Activated naive CD8-positive, alpha-beta T cell treated with anti-CD3 and anti-CD28 coated beads, Interleukin-2, amount 10 ng/mL, durations not matched to agents 7 days and 5 days (primary cell): ENCODE measurements at places on chromosomes 5 and 9. TPM values are rescaled to one million over a fixed set of nuclear protein-coding genes. Genes with fewer than 3 reads are reported as not detected.

- no peaks in the 10 kb centered on the region for H3K27me3 ChIP-seq
- no peaks in the 10 kb centered on the region for H3K36me3 ChIP-seq
- H3K4me1 ChIP-seq = no peaks in the 10 kb centered on the region
- no peak overlapping the region for H3K27ac ChIP-seq
- no peak for DNase-seq
These were observed 279.6 kb downstream of the FANCC start for GRCh38 chr9:95037789-95038521.

GRCh38 chr9:136133959-136134484, 15.3 kb upstream of the TMEM250 start:
- H3K27ac ChIP-seq = no peak overlapping the region
- no peaks in the 10 kb centered on the region for H3K36me3 ChIP-seq
- no peaks in the 10 kb centered on the region for H3K4me1 ChIP-seq
- peaks cover 21% of the 10 kb centered on the region for H3K27me3 ChIP-seq
- H3K4me3 ChIP-seq = no peak overlapping the region
- no peak for DNase-seq

ENC1 gene
- 0.96 TPM for total RNA-seq

GRCh38 chr9:119298076-119298853, 71.0 kb downstream of the BRINP1 start:
- H3K27ac ChIP-seq = peak overlapping the region; percentile 3
- no peak for DNase-seq
